ENCODE measurements at places on chromosomes 12 and 14. TPM values are rescaled to one million over a fixed set of nuclear protein-coding genes. Genes with fewer than 3 reads are reported as not detected.

The FSCB gene
- not detected for total RNA-seq

The CLEC6A gene
- total RNA-seq = 0.29 TPM

The FOXM1 gene
- 28.8 TPM for total RNA-seq

The KRT2 gene
- not detected for total RNA-seq

The LTBP2 gene
- total RNA-seq = 1.7 TPM

The PZP gene
- 0.59 TPM for total RNA-seq

The PRH2 gene
- total RNA-seq = 0.26 TPM

The PLCZ1 gene
- total RNA-seq = not detected

The FAM186B gene
- total RNA-seq = 0.95 TPM

The MRPS35 gene
- 95.4 TPM for total RNA-seq

The GALNT16 gene
- 0.16 TPM for total RNA-seq

The IAPP gene
- not detected for total RNA-seq

The RTN1 gene
- not detected for total RNA-seq

The ANHX gene
- total RNA-seq = not detected

The OAS2 gene
- 1.3 TPM for total RNA-seq

The LRP1 gene
- 4.2 TPM for total RNA-seq

The TSPAN11 gene
- total RNA-seq = not detected

The IGF1 gene
- 7.5 TPM for total RNA-seq

The PIP4P1 gene
- total RNA-seq = 22.9 TPM

The OR6C2 gene
- not detected for total RNA-seq

The CHGA gene
- total RNA-seq = 6.2 TPM

The CLEC14A gene
- total RNA-seq = not detected

The NELL2 gene
- total RNA-seq = 0.21 TPM

The PMEL gene
- 10,199 TPM for total RNA-seq

The COQ6 gene
- 22.9 TPM for total RNA-seq

The ASCL1 gene
- total RNA-seq = 0.29 TPM

The PRPF40B gene
- 13.3 TPM for total RNA-seq

The CD9 gene
- 156 TPM for total RNA-seq

The GLIPR1L2 gene
- total RNA-seq = not detected

The ZNF140 gene
- total RNA-seq = 21.5 TPM

All from SK-MEL-5 (cell line).